ENCODE measurements at places on chromosomes 1 and 21. TPM values are rescaled to one million over a fixed set of nuclear protein-coding genes. Genes with fewer than 3 reads are reported as not detected.

DNA sequence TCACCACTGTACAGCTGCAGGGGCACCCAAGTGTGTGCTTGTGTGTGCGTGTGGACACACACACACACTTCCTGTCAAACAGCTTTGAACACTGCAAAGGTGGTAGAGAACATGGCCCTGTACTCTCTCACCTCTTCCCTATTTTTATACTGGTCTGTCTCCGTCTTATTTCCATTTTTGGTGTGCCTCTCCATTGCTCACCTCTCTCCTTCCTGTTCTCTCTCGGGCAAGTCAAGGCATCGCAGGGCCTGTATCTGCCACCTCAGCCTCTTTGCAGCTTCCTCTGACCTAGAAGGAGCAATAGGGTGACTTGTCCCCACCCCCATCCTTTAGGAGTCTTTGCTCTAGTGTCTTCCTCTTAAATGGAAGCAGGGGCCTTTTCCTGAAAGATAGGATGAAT, 2.2 kb downstream of the SMCP start:
- DNase-seq, result no peak

DNA sequence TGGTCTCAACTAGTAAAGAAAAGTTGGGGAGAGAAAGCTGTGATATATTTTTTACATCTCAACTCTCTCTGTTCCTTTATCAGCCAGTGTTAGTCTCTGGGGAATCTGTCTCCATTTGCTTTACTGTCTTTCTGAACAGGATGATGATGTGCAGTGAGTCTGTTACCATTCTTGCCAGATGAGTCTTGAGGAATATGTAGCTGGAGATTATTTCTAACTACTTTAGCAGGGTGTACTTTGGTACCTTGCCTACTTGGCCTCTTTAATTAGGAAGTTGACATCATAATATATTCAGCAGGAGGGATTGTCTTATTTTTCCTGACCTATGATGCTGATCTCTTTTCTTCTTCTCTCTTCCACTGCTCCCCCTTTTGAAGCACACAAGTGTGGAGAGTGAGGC, 15.7 kb upstream of the HAX1 start:
- DNase-seq, result no peak

The ACTA1 gene
- 48.5 TPM for total RNA-seq

DNA sequence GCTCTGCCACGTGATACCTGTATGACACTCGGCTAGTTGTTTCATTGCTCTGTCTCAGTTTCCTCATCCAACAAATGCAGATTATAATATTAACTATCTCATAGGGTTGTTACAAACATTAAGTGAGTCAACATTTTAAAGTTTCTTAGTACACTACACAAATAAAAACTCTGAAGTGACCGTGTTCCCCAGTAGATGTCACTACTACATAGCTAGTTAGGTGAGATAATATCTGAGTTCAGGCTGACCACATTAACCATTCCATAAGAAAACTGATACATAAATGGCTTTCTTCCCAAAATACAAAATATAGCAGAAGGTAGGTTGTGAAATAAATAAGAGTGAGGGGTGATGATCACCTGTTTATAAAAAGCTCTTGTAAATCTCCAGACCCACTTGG, 214.1 kb downstream of the NUF2 start:
- DNase-seq, result no peak

The SPATA45 gene
- total RNA-seq, result 0.68 TPM
